ENCODE measurements at places on chromosomes 5 and 9.

GRCh38 chr9:35760651-35761050 is 6.6 kb upstream of the MSMP start:
- no peak for DNase-seq

DNA sequence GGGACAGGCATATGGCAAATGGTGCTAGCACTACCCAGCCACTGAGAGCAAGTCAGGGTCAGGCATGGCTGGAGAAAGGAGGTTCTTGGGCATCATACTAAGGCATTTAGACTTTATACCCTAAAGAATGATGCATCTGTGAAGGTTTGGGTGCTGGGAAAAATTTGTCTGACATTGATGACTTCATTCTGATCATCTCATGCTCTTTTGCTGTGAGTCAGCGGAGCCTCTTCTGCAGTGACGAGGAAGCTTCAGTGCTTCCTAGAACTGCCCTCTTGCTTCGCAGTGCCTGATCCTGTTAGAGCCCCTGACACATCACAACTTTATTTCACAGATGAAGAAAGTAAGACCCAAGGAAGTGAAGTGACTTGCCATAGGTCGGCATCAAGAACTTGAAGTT is 266.6 kb upstream of the GAS1 start:
- no peak for DNase-seq

DNA sequence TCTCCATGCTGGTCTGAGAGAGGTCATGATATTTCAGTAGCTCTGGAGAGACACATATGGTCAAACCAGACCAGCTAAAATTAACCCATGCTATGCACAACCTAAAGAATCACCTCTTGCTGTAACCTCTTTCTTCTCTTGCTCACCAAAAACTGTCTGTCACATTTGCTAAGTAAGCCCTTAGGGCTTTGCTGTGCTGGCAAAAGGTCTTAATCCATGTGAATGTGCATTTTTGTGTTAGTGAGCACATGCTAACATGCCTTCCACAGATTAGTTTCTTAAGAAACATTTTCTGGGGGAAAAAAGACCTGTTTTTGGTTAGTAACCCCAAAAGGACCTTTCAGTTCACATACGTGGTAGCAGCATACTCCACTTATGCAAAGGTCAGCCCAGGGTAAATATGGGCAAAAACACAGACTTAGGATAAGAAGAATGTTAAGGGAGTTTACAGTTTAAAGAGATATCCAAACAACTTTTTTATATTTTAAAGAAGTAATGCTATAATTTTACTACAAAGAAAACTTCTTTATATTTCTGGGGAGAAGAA is 124.2 kb upstream of the CCDC152 start:
- DNase-seq = no peak

GRCh38 chr9:107983181-107983603 is 493.6 kb upstream of the KLF4 start:
- DNase-seq = no peak

- no peak for DNase-seq
Measured at GRCh38 chr5:150120617-150121447, 34.5 kb upstream of the CSF1R start.

DNA sequence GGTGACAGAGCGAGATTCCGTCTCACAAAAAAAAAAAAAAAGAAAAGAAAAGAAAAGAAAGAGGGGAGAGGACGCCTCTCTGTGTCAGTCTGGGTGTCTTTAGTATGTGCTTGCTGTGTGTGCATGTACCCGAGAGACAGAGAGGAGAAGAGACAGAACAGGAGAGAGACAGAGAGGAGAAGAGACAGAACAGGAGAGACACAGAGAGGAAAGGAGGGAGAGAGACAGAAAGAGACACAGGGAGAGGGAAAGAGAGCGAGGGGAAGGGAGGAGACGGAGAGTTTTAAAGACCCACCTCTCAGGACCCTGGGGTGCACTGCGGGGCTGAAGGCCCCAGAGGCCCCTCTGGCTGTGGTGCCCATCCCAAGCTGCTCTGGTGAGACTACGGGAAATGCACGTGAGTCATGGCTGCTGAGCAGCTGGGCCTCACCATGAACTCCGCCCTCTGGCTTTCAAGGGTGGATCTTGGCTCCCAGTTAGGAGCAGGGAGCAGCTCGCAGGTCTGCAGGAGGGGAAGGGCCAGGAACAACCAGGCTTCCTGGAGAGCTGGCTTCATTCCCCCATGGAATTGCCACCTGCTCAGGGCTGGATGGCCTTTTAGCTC is 7.9 kb downstream of the SLC6A3 start:
- DNase-seq = peak; percentile 19

DNA sequence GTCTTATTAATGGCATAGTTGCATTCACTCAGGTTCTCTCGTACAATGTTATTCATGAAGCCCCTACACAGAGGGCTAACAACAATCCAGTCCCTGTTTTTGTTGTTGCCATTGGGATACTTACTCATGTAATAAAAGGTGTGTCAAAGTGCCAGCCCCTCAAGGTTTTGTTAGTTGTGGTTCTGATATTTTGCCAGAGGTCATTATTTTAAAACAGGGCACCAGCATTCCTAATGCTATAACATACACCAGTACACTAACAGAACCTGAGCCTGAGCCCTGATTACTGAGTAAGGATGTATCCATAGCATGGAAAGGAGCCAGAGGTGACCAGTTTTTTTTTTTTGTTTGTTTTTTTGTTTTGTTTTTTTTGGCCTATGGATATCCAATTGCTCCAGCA is 50.2 kb downstream of the SMC2 start:
- DNase-seq = no peak

- no peak for DNase-seq
Measured at GRCh38 chr9:131050831-131051230, 41.9 kb downstream of the LAMC3 start.

GRCh38 chr9:78620764-78621163 is 323.8 kb downstream of the PSAT1 start:
- DNase-seq = no peak

GRCh38 chr9:120555839-120556238 is 24.1 kb downstream of the CDK5RAP2 start:
- no peak for DNase-seq

GRCh38 chr5:73692981-73693380 is 67.0 kb downstream of the ARHGEF28 start:
- DNase-seq = no peak

DNA sequence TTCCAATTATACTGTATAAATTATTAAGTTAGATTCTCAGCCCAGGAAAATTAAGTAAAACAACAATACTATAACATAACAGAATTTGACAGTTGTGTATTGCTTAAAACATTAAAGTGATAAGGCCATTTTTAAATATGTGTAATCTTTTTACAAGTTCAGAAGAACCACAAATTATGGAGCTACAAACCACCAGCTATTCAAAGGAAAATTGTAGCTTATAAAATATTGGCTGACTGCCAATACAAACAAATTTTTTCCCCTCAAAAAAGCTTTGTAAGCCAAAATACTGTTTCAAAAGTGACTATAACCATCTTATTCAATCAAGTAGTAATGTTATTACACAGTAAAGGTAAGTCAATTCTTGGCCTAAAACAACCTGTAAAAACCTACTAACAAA is 21.9 kb downstream of the STRBP start:
- DNase-seq = no peak

GRCh38 chr9:84652496-84653120 is 16.9 kb upstream of the NTRK2 start:
- DNase-seq = no peak

DNA sequence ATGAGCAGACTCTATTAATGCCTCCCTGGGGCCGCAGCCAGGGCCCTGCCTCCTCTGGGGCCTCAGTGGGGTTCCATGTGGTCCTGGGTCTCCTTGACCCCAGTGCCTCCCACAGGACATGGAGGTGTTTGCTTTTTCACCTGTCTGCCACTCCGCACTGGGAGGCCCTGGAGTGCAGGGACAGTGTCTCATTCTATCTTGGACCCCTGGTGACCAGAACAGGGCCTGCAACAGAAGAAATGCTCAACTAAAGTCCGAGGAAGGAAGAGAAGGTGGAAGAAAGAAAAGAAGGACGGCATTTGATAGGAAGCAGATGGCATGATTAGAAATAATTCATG is 243.2 kb downstream of the CDK5RAP2 start:
- DNase-seq = no peak

GRCh38 chr9:74848153-74848525 is 39.6 kb downstream of the TRPM6 start:
- DNase-seq = no peak

DNA sequence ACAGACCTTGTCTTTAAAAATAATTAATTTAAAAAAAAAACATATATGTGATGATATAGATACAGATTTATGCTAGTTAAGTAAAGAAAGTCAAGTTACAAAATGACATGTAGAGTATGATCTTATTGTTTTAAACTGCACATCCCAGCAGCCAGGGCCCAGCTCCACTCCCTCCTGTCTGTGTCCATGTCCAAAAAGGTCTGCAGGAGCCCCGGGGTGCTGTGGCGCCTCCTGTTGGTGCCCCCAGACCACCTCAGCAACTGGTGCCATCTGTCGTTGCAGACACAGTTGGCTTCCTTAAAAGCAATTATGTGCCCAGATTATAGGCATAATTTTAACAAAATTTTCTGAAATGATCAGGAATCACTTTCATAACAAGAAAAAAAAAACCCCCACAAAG is 33.3 kb downstream of the IPPK start:
- DNase-seq = no peak

DNA sequence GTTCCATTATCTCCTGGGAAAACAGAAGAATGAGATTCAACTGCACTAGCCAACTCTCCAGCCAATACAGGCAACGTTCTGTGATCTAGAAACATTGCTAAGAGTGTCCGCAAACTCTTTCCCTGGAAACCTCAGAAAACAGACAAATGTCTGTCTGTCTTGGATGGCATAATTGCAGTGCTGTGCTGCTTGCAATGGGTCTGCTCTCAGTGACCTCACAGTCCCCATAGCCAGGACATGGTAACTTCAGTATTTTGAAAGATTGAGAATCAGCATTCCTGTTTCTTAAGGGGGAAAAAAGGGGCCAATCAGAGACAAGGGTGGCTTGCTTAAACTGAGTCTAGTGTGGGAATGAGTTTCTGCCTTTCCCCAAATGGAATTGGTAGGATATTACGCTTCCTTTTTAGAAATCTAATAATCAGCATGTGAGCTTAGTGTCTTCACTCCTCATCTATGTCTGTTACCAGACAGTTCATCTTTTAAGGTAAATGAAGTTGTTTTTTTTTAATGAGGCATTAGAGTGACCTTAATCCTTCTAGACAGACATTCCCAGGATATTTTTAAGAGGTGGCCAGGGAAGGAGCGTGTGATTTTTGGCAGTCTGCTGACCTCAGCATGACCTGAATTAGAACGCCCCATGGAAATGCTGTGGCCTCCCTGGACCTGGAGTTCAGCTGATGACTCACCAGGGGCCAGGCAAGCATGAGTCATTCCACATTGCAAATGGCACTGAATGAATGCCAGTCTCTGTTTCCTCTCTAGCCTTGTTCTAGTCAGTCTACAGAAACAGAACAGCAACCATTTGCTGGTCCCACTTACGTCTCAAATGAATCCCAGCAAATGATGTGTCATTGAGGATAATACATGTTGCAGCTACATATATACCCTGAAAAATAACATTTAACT is 210.2 kb upstream of the ACTBL2 start:
- no peak for DNase-seq

- DNase-seq = no peak
Measured at GRCh38 chr9:136484153-136485048, 1.6 kb upstream of the SEC16A start.

DNA sequence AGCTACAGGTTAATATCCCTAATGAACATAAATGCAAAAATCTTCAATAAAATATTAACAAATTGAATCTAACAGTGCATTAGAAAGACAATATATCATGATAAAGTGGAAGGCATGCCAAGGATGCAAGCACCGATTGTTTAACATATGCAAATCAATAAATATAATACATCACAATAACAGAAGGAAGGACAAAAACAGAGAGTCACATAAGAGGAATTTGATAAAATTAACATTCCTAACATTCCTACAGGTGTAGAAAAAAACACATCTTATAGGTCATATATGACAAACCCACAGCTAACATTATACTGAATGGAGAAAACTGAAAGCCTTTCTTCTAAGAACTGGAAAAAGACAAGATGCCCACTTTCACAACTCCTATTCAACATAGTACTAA is 297.0 kb downstream of the CDH18 start:
- DNase-seq = no peak

DNA sequence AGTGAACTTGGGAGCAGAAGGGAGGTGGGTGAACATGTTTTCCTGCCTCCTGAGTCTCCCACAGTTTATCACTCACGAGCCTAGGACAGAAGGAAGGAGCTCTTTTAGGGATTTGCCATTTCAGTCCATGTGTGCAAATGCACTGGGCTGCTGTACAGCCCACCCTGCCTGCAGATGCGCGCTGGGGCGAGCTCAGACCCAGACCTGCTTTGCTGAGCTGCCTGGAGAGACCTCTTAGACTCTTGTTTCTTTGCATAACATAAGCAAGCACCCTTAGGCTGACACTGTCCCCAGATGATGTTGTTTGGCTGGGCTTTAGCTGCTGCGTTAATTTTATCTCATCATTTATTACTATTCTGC is 199.0 kb downstream of the CACNA1B start:
- no peak for DNase-seq

- DNase-seq = no peak
Measured at GRCh38 chr9:4011054-4011453, 288.8 kb downstream of the GLIS3 start.

- DNase-seq = no peak
Measured at GRCh38 chr5:133519191-133519590, 93.2 kb downstream of the FSTL4 start.

DNA sequence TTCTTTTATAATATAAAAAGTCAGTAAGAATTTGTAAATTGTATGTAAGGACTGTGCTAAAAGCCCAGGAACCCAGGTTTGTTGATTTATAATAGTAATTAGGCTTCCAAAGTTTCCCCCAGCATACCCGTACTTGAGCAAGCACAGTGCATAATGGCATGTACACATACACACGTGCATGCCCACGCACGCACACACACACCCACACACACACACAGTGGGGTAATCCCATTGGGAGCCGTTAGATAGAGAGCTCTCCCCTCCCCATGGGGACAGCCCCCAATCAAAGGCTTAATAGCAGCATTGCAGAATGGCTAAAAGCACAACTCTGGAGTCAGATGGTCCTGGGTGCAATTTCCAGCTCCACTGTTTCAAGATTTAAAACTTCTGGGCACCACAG is 319.7 kb upstream of the RFX3 start:
- DNase-seq = no peak

GRCh38 chr5:157602505-157602904 is 26.9 kb upstream of the ADAM19 start:
- DNase-seq = no peak

DNA sequence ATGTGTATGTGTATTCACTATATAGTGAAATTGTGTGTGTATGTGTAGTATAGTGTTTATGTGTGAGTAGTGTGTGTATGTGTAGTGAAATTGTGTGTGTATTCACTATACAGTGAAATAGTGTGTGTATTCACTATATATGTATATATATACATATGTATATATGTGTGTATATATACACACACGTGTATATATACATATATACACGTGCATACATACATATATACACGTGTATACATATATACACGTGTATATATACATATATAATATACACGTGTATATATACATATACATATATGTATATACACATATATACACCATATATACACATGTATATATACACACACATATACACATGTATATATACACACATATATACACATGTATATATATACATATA is 403.6 kb upstream of the TUSC1 start:
- DNase-seq = no peak

GRCh38 chr5:154410008-154410407 is 35.8 kb upstream of the SAP30L start:
- DNase-seq = no peak

GRCh38 chr9:96436456-96437126 is 13.4 kb upstream of the HABP4 start:
- DNase-seq = no peak

GRCh38 chr9:20205821-20206220 is 416.5 kb downstream of the MLLT3 start:
- DNase-seq = no peak

Data from NCI-H1930 (cell line).